Activated T-cell treated with anti-CD3 and anti-CD28 coated beads, Interleukin-2, amount 50 U/mL, for 48 hours (primary cell): ENCODE measurements at places on chromosomes 16 and 17.
A peak's percentile ranks its signal among the peaks of the same experiment; 100 is the strongest.

DNA sequence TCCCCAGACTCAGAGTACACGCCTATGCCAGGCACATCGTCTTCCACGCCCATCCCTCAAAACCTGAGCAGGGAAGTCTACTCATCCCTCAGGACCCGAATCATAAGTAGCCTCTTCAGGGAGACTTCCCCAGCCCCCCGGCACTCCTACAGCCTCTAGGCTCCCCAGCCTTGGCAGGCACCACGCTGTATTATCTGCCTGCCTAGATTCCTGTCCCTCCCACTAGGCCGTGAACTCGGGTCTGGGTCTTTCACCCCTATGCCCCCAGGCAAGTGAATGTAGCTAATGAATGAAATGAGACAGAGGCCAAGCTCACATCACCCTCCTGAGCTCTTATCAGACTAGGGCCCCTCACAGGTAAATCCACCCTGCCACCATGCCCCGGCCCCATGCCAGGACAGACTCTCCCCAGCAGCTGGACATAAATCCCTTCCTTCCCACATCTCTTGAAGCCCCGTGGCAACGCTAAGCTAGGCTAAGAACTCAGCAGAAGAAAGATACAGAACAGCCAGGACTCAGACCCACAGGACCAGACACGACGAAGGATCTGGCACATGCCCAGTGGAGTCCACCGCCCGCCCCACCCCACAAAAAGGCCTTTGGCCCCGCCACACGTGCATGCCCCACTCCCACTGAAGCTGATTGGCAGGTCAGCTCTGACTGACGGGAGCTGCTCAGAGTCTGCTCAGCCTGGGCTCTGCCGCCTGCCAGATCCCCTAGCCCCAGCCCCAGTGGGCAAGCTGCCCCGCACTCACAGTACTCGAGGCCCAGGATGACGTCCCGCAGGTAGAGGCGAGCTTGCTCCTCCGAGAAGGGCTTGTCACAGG lies 13.0 kb downstream of the CAMKK1 start:
- no peak for DNase-seq

DNA sequence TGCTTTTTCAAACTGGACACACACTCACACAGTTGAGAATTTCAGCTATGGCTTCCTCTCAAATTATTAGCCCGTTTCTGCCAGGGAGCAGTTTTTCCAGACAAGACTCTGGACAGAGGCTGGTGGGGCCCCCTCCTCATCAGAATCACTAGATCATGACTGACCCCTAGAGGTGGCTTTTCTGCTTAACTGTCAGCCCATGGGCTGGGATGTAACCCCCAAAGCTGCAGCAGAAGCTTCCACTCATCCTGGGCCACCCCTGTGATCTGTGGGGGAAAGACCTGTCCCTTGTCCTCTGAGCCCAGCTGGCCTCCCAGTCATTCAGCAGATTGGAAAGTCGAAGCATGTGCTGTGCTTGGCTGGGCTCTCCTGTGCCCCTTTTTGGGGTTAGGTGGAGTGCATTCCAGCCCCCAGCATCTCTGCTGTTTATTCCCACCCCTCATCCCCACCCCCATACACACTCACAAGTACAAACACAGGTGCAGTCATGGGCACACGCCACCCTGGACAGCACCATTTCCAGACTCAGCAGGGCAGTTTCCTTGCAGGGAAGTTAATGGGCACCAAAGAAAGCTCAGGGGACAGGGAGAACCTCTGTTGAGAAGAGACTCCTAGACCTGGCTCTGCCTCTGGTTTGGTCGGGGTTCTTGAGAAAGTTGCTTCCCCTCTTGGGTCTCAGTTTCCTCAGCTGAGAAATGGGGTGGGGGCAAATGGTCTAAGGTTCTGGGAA lies 77.6 kb upstream of the RBL2 start:
- DNase-seq = no peak

DNA sequence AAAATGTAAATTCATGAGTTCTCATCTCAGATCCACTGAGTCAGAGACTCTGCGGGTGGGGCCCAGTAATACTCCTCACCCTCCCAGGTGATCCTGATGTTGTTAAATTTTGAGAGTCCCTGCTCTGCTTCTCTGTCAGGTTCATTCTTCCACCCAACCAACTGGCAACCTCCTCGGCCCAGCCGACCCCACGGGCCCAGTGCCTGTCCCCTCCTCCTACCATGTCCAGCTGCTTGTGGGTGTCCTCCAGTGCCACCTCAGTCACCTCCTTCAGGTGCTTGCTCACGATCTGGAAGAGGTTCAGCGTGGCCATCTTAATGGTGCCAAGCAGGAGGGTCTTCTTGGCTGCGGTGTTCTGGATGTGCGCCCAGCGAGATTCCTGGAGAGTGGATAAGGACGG lies 9.8 kb downstream of the CCDC42 start:
- DNase-seq = no peak

GRCh38 chr17:76254275-76254674 lies 10.9 kb upstream of the UBALD2 start:
- no peak for DNase-seq

- no peak for DNase-seq
Measured at GRCh38 chr17:21303441-21304065, 19.0 kb downstream of the MAP2K3 start.

GRCh38 chr17:9444687-9445086 lies 130.9 kb downstream of the STX8 start:
- no peak for DNase-seq

GRCh38 chr17:18859256-18859655 lies 1.3 kb downstream of the PRPSAP2 start:
- DNase-seq = no peak

DNA sequence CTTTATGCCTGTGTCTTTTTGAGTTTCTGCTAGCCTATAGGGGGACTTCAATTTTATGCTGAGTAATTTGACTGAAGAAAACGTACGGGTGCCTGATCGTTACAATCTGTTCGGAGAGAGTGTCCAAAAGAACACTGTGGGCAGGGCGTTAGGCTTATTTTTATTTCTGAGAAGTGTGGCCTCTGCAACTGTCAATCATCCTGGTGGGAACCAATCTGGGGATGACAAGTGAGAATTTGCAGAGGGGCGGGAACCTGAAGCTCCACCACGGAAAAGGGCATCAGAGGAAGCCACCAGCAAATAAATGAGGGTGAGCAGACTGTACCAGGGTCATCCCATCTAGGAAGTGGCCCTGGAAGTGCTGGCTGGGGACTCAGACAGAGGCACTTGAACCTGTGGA lies 12.0 kb upstream of the CDYL2 start:
- no peak for DNase-seq

GRCh38 chr17:8366231-8366630 lies 10.3 kb downstream of the KRABD2 start:
- DNase-seq = no peak

- DNase-seq = no peak
Measured at GRCh38 chr17:41278176-41278955, 2.9 kb downstream of the KRTAP9-7 start.

GRCh38 chr16:69490707-69491324 lies 66.4 kb downstream of the CYB5B start:
- no peak for DNase-seq

- DNase-seq = no peak
Measured at GRCh38 chr17:64466019-64466735, 17.3 kb downstream of the MILR1 start.

- DNase-seq = no peak
Measured at GRCh38 chr17:2964370-2964769, 99.0 kb downstream of the OR1D5 start.

- no peak for DNase-seq
Measured at GRCh38 chr16:74738113-74738541, 36.5 kb downstream of the FA2H start.

- no peak for DNase-seq
Measured at GRCh38 chr16:1637526-1637925, 25.4 kb downstream of the CRAMP1 start.

DNA sequence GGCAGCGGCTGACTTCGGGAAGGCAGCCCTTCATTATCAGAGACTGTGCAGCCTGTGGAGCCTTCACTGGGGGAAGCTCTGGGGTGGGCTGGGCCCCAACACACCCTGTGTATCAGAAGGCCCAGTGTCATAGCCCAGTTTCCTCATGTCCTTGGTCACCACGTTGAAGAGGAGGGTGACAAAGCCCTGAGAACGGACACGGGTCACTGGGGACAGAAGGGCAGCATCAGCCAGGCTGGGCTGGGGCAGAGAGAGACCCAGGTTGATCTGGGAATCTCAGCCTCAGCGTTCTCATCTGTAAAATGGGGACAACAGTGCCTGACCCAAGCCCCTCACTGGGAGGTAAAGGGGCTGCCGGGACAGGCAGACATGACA lies 19.3 kb downstream of the B9D1 start:
- no peak for DNase-seq

- no peak for DNase-seq
Measured at GRCh38 chr16:57948027-57948426, 22.9 kb downstream of the CNGB1 start.

DNA sequence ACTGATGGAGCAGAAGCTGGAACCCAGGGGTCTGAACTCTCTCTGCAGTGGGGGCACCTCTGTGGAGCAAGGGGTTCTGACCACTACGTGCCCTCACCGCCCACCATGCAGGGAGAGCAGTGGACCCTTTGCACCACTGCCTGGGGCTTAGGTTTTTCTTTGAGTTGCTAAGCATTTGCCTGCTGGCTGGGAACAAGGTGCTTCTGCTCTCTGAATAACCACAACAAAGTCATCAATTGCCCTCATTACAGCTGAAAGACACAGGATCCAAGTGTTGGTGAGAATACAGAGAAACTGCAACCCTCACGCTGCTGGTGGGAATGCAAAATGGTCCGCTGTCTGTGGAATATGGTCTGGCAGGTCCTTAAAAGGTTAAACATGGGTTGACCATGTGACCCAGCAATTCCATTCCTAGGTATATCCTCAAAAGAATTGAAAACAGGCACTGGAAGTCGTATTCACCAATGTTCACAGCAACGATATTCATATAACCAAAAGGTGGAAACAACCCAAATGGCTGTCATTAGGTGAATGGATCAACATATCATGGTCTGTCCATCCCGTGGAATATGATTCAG lies 22.8 kb downstream of the NLRC3 start:
- DNase-seq = no peak

GRCh38 chr17:27407916-27408864 lies 48.1 kb upstream of the KSR1 start:
- no peak for DNase-seq

DNA sequence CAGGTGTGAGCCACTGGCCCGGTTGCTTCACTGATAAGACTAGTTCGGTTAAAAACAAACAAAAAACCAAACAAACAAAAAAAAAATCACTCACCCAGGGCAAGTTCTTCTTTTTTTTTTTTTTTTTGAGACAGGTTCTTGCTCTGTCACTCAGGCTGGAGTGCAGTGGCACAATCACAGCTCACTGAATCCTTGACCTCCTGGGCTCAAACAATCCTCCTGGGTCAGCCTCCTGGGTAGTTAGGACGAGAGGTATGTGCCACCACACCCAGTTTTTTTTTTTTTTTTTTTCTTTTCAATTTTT lies 119.5 kb upstream of the CORO6 start:
- no peak for DNase-seq

- DNase-seq = peak; percentile 90
Measured at GRCh38 chr16:31476303-31477219, 4.6 kb downstream of the TGFB1I1 start.

GRCh38 chr16:71915350-71915749 lies 20.0 kb downstream of the IST1 start:
- peak; percentile 0 for DNase-seq

DNA sequence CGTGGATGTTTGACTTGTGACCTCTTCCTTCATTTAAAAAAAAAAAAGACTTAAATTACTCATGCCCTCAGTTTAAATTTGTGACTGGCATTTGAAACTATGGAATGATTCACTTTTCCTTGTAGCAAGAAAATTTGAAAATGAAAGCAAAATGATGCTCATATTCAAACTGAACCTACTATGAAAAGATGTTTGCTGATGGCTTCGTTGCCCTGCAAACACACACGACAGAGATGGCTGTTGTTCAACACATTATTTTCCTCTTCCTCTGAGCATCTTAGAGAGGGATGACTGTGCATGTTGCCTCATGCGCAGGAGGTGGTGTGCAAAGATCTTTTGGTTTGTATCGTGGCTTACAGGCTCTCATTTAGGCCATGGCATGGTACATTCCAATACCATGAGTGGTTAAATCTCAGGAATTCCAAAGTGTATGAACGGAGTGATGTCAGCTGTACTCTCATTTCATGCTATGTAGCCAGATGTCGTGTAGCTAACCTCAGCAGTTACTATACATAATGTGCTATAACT lies 164.5 kb downstream of the PRKCA start:
- DNase-seq = peak; percentile 64

DNA sequence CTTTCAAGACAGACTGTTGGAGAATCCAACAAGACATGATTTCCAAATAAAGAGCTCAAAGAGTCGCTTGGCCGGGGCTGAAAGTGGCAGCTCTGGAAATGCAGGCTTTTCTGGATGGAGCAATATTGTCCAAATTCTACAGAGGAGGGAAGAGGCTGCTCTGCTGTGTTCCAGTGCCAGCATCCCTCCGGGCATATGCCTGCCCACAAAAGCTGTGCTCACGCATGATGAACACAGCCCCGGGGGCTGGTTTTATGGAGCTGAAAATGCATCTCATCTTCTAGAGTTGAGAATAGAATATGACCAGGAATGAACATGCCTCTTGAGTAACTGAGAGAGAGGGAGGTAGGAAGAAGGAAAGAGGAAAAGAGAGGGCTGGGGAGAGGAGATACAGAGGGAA lies 74.7 kb upstream of the TOX3 start:
- no peak for DNase-seq

GRCh38 chr17:31073411-31073810 lies 21.4 kb upstream of the NF1 start:
- DNase-seq = no peak

DNA sequence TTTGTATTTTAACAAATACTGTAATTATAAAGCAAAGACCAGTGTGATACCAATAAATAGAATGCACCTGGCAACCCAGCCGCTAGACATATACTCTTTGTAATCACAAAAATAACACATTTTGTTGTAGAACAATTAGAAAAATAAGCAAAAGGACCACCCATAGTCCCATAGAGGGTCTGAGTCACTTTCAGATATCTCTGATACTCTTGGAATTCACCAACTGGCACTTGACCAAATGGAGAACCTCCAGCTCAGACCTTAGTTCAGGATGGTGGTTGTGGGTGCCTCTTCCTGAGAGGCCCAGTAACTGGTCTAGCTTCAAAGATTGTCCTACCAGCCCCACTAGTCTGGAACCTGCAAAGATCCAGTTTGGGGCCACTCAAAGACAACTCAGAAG lies 789 bp upstream of the TERF2 start:
- no peak for DNase-seq
